ENCODE measurements at places on chromosomes 13 and 19.

DNA sequence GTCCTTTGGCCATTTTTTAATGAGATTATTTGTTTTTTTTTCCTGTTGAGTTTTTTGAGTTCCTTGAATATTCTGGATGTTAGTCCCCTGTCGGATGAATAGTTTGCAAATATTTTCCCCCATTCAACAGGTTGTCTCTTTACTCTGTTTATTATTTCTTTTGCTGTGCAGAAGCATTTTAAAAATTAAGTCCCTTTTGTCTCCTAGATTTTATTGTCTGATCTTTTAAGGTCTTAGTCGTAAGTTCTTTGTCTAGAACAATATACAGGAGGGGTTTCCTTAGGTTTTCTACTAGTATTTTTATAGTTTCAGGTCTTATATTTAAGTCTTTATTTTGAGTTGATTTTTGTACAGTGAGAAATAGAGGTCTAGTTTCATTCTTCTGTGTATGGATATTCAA is 284.4 kb downstream of the GPC6 start:
- DNase-seq: no peak

GRCh38 chr19:57334191-57334590 is 13.9 kb downstream of the ZNF543 start:
- no peak for DNase-seq

DNA sequence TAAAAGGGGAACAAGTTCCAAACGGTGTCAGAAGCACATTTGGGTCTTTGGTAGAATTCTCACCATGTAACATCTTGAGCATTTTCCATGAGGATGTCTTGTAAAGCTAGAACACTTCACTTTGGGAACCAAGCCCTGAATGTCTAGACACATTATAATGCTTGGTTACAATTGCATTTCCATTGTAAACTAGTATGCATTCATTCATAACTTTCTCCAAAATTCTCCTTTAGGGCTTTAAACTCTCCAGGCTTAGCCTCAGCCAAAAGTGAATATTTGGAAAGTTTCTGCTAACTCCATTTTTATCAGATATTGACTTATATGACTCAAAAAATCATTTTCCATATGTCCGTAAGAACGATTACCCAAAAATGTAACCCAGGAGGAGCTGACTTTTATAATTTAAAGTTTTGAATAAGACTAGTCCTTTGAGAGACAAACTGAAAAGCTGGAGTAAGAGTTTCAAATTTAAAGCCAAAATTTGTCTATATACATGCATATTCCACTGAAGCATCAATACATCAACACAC is 1170.4 kb downstream of the EFNB2 start:
- DNase-seq: no peak

DNA sequence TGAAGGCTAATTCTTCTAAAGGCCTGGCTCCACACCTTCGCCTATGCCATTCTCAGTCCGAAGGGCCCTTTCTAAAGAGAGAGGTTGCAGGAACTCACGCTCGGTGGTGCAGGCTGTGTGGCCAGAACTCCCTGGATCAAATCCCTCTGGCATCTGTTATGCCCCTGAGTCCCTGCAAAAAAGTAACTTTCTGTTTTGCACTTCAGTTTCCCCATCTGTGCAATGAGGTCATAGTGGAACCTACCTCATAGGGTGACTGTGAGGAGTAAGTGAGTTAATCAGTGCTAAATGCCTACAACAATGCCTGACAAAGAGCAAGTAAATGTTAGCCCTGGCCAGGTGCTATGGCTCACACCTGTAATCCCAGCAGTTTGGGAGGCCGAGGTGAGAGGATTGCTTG is 7.3 kb downstream of the IGSF23 start:
- no peak for DNase-seq

DNA sequence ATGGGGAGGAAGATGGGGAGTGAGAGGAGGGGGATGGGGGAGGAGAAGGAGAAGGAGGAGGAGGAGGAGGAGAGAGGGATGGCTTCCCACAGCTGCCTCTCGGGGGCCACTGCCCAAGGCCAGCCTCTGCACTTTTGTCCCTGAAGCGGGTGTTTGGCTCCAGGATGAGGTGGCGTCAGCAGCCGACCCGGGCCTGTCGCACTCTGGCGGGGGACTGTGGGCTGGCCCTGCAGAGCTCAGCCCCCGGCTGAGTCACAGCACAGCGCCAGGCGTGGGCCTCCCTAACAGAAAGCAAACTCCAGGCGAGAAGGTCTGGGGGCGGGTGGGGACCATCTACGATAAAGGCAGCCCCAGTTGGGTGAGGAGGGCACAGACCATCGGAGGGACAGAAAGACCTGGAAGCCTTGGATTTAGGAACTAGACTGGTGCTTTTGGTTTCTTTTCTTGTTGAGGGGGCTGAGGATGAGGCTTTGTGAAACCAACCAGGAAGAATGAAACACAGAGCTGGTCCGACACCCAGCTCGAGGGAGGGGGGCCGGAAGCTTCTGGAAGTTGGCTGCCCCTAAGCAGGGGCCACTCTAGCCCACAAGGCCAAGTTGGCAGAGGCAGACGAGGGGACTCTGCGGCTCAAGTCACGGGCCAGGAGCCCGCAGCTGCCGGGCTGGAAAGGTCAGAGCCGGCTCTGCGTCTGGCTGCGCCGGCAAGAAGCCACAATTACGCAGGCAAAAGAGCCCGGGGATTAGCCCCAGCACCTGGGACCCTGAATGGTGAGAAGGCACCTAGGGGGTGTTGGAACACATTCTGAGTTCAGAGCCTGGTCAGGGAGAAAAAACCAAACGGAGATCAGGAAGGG is 18.2 kb downstream of the LSM4 start:
- peak; percentile 87 for DNase-seq

GRCh38 chr19:10976131-10976892 is 15.5 kb downstream of the SMARCA4 start:
- no peak for DNase-seq

DNA sequence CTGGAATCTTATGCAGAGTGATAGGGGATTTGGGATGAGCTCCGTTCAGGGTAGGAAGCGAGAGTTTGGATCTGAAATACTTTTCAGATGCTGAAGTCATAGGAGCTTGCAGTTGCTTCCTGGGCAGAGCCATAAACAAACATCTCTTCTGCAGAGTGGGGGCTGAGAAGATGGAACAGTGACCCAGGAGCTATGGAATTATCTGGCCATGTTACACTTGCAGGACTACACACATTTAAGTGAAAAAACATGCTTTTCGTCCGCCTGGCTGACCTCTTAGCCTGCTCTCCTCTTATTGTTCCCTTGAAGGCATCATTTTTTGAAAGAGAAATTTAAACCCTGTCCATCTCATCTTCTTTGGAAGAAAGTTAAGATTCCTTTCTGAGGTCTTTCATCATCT is 40.7 kb downstream of the PSG11 start:
- DNase-seq: no peak

- no peak for DNase-seq
Observed at GRCh38 chr13:107553838-107554237, 661.5 kb downstream of the LIG4 start.

- DNase-seq: no peak
Observed at GRCh38 chr13:112806739-112807652, 117.2 kb downstream of the ATP11A start.

DNA sequence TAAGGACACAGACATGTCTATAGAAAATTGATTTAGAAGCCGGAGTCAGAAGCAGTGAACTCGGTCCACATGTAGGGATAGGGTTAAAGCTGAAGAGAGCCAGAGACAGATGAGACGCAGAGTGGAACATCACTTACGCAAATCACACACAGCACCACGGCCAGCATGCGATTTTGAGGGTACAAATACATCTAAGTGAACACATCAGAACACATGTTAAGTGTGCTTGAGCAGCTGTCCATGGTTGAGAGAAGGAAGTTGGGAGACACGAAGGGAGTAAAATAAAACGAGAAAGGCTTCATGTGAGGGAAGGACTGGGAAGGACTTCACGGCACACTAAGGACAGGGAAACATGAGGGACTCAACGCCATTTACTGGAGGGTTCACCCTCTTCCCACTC is 25.4 kb upstream of the SIGLEC11 start:
- no peak for DNase-seq

- no peak for DNase-seq
Observed at GRCh38 chr19:57720878-57721277, 6.5 kb downstream of the ZNF671 start.

DNA sequence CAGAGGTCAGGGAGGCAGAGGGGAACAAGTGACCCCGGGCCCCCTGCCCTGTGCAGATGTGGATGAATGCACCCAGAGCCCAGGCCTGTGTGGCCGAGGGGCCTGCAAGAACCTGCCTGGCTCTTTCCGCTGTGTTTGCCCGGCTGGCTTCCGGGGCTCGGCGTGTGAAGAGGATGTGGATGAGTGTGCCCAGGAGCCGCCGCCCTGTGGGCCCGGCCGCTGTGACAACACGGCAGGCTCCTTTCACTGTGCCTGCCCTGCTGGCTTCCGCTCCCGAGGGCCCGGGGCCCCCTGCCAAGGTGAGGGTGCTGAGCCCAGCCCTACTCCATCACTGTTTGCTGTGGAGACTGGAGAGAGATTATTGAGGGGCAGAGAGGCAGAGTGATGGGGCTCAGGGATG is 9.9 kb downstream of the LTBP4 start:
- DNase-seq: no peak

All from GM12892 (cell line).